ENCODE measurements at places on chromosomes 1 and 21. TPM values are rescaled to one million over a fixed set of nuclear protein-coding genes. Genes with fewer than 3 reads are reported as not detected.

The ADAMTSL4 gene
- 71.4 TPM for polyA plus RNA-seq

The FAM3B gene
- polyA plus RNA-seq = 0.29 TPM

The AGBL4 gene
- not detected for polyA plus RNA-seq

The DMBX1 gene
- not detected for polyA plus RNA-seq

The NHLH2 gene
- not detected for polyA plus RNA-seq

The PHTF1 gene
- 8.3 TPM for polyA plus RNA-seq

The EXO1 gene
- polyA plus RNA-seq = 0.06 TPM

The FUCA1 gene
- polyA plus RNA-seq = 13.3 TPM

The BNIPL gene
- polyA plus RNA-seq = 1.8 TPM

DNA sequence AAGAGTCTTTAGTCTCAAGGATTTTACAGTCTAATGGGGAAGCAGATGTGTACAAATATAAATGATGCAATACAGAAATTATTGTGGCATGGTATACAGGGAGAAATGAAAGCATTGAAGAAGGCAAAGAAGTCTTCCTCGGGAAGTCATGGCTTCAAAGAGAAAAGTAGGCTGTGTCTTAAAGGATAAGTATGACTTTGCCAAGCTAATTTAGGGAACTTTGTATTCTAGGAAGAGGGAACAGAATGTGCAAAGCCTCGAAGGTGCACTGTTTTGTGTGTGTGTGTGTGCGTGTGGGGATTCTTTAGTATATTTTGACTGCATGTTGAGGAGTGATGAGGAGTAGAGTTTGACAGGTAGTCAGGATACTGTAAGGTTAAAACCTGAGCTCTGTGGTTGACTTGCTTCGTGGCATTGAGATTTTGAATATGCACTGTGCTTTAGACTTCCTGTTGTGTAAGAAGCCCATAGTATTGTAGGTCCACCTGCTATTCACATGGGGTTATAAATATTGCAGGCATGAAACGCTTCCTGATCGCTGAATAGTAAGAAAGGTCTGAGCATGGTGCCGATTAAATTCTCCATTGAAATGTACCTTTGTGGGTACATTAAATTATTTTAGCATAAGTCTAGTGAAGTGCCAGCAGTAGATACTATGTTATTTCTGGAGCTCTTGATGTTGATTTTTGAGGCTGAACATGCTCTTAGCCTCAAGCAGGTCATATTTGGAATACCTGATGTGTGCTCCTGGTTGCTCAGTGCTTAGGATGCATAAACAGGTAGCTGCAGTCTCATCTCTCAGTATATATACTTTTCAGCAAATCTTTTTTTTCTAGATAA, 8.0 kb downstream of the SMAP2 start:
- no peak for DNase-seq
- peaks cover 37% of the 10 kb centered on the region for H3K4me1 ChIP-seq
- H3K27me3 ChIP-seq = no peaks in the 10 kb centered on the region
- no peak overlapping the region for H3K27ac ChIP-seq
- H3K36me3 ChIP-seq = no peaks in the 10 kb centered on the region

- H3K36me3 ChIP-seq = no peaks in the 10 kb centered on the region
- peak; percentile 53 for DNase-seq
- no peak overlapping the region for H3K27ac ChIP-seq
- no peak overlapping the region for H3K4me3 ChIP-seq
- H3K4me1 ChIP-seq = no peaks in the 10 kb centered on the region
Observed at GRCh38 chr1:53368314-53369033, 40.6 kb upstream of the LRP8 start.

DNA sequence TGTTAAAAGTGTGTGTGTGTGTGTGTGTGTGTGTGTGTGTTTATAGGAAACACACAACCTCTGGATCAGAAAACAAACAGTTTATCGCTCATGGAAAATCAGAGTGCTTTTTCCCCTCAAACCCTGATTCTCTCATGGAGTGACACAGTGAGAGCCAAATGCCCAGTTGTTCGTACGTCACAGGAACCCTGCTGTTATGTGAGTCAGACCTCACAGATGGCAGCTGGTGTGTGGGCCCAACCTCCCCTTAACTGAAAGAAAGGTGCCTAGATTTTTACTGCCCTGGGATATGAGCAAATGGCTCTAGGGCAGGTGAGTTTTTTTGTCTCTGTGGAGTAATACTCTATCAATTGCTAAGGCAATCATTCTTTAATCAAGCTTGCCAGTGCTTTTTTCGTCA, 1788.1 kb downstream of the BRINP3 start:
- H3K36me3 ChIP-seq = no peaks in the 10 kb centered on the region
- H3K4me3 ChIP-seq = no peak overlapping the region
- no peak overlapping the region for H3K27ac ChIP-seq
- H3K4me1 ChIP-seq = no peaks in the 10 kb centered on the region

DNA sequence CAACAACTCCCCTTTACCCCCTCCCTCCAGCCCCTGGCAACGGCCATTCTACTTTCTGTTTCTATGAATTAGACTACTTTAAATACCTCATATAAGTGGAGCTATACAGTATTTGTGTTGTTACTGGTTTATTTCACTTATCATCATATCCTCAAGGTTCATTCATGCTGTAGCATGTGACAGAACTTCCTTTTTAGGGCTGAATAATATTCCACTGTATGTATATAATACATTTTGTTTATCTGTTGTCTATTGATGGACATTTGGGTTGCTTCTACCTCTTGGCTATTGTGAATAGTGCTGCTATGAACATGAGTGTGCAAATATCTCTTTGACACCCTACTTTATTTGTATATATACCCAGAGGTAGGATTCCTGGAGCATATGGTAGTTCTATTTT, 2.2 kb downstream of the NHLH1 start:
- DNase-seq = no peak
- H3K4me3 ChIP-seq = no peak overlapping the region
- H3K27ac ChIP-seq = no peak overlapping the region

- H3K4me1 ChIP-seq = no peaks in the 10 kb centered on the region
- H3K4me3 ChIP-seq = no peak overlapping the region
- peaks cover 4% of the 10 kb centered on the region for H3K27me3 ChIP-seq
- peak; percentile 27 for DNase-seq
Observed at GRCh38 chr1:210262167-210262896, 29.7 kb downstream of the SERTAD4 start.

DNA sequence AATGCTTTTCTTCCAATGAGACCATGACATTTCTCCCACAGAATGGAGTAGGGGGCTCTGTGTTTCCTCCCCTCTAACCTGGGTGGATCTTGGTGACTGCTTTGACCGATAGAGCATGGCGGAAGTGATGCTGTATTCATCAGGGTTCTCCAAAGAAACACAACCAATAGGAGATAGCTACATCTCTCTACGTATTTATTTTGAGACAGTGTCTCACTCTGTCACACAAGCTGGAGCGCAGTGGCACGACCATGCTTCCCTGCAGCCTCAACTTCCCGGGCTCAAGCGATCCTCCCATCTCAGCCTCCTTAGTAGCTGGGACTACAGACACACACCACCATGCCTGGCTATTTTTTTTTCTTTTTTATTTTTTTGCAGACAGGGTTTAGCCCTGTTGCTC, 29.5 kb upstream of the HNRNPU start:
- H3K36me3 ChIP-seq = no peaks in the 10 kb centered on the region
- H3K27ac ChIP-seq = no peak overlapping the region
- no peak overlapping the region for H3K4me3 ChIP-seq
- DNase-seq = no peak

GRCh38 chr21:36306872-36307534, 13.0 kb upstream of the MORC3 start:
- H3K27ac ChIP-seq = no peak overlapping the region
- no peaks in the 10 kb centered on the region for H3K4me1 ChIP-seq
- H3K27me3 ChIP-seq = no peaks in the 10 kb centered on the region
- H3K36me3 ChIP-seq = no peaks in the 10 kb centered on the region
- no peak for DNase-seq

DNA sequence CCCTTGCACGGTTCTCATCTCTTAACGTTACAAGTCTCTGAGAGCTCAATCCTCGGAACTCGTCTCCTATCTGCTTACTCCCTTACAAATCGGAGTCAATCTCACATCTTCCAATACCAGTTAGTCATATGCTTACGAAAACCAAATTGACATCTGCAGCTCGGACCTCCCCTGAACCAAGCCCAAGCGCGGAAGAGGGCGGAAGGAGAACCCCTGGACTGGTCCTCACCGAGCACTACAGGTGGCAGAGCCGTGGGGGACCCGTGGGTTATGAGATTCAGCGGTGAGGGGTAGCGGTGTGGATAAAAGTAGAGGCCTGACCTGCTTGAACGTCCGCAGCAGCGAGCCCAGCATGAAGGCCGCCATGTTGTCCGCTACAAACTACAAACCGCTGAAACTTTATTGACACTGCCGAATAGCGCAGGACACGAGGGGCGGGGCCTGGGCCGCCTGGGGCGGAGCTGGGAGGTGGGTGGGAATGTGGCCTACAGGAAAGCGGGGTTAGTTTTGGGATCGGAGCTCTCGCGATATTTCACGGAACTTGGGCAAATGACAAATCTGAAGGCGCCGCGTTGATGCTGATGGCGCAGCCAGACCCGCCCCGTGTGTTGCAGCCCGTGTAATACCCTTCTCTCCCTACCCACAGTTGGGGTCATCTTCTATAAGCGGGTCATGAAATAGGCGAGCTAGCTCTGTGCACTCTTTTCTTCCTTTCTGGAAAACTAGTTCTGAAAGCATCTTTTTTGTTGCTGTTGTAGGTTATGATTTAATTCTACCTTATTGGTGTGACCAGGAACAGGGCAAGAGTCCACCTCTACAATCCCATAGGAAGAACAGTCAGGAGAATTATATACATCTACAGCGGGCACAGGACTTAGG, at the start of gene MRPS14:
TSS of gene MRPS14 (minus strand) at position 383 of the 879 bp plus-strand sequence. CDS start at position 366, 17 bp downstream.
- peak; percentile 99 for DNase-seq
- peak within 1 kb of the TSS; percentile 89 for H3K27ac ChIP-seq
- peaks cover 14% of the 10 kb centered on the region for H3K4me1 ChIP-seq
- H3K27me3 ChIP-seq = no peaks in the 10 kb centered on the region

GRCh38 chr1:211013346-211014240, 120.4 kb downstream of the KCNH1 start:
- no peak overlapping the region for H3K27ac ChIP-seq
- no peak for DNase-seq
- H3K4me1 ChIP-seq = no peaks in the 10 kb centered on the region
- H3K27me3 ChIP-seq = peaks cover 16% of the 10 kb centered on the region
- H3K36me3 ChIP-seq = no peaks in the 10 kb centered on the region
- H3K4me3 ChIP-seq = no peak overlapping the region

DNA sequence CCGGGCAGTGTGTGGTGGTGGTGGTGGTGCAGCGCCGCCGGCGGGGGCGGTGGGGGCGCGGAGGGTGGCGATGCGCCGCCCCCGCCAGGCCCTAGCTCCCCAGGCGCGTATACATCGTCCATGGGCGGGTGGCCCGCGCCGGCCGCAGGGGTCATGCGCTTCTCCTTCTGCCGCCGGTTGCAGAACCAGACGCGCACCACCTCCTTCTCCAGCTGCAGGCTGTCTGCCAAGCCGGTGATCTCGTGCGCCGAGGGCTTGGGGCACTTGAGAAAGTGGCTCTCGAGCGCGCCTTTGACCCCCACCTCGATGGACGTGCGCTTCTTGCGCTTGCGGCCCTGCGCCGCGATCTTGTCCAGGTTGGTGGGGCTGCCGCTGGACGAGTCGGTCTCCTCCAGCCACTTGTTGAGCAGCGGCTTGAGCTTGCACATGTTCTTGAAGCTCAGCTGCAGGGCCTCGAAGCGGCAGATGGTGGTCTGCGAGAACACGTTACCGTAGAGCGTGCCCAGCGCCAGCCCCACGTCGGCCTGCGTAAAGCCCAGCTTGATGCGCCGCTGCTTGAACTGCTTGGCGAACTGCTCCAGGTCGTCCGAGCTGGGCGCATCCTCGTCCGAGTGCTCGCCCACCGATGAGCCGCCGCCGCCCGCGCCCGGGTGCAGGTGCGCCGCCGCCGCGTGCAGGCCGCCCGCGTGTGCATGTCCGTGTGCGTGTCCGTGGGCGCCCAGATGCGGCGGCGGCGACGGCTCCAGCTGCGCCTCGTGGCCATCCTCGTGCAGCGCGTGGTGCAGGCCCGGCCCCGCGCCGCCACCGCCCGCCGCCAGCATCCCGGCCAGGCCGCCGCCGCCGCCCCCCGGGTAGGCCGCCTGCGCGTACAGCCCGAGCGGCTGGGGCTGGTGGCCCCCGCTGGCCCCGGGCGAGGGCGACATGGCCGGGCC, 926 bp downstream of the POU3F1 start:
- DNase-seq = peak; percentile 31
- H3K27ac ChIP-seq = no peak overlapping the region
- H3K4me1 ChIP-seq = peaks cover 24% of the 10 kb centered on the region
- no peaks in the 10 kb centered on the region for H3K36me3 ChIP-seq
- H3K4me3 ChIP-seq = no peak overlapping the region
- H3K27me3 ChIP-seq = peaks cover 80% of the 10 kb centered on the region

GRCh38 chr21:33070998-33071769, 1.2 kb downstream of the OLIG1 start:
- no peak overlapping the region for H3K27ac ChIP-seq
- H3K4me1 ChIP-seq = peaks cover 20% of the 10 kb centered on the region
- H3K4me3 ChIP-seq = peak overlapping the region; percentile 51
- peaks cover 99% of the 10 kb centered on the region for H3K27me3 ChIP-seq
- H3K36me3 ChIP-seq = no peaks in the 10 kb centered on the region

Measured in heart right ventricle (tissue), 16 donors.